ENCODE measurements at places on chromosomes 12 and 14.

GRCh38 chr12:7339675-7340074 is 35.8 kb downstream of the ACSM4 start:
- no peak for DNase-seq

GRCh38 chr14:74500417-74501134 is 7.0 kb downstream of the ISCA2 start:
- DNase-seq: no peak

- no peak for DNase-seq
Measured at GRCh38 chr14:37695866-37696265, 100.4 kb downstream of the TTC6 start.

GRCh38 chr12:130253866-130254265 is 83.8 kb upstream of the PIWIL1 start:
- DNase-seq: no peak

DNA sequence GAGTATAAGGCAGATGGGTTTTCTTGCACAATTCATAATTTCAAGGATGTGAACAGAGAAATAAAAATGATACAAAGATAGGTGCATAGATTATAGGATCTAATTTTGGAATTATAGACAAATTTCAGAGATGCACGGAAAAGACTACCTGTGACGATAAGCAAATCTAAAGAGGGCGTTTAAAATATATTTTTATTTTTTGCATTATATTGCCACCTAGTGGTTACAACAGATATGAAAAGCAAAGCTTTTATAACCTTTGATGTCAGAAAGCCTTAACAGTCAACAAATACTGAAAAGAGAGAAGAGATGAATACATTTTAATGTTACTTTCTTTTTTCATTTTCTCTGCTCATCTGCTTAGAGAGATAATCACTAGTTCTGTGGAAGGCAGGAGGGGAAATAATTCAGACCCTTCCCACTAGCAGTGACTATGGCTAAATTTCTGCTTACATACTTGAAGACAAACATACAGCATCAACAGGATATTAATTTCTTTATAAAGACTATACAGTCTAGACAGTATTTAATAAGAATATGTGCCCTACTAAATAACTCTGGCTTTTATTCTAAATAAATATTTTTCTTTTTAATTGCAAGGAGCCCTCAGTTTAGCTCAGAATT is 46.3 kb downstream of the NTS start:
- no peak for DNase-seq

DNA sequence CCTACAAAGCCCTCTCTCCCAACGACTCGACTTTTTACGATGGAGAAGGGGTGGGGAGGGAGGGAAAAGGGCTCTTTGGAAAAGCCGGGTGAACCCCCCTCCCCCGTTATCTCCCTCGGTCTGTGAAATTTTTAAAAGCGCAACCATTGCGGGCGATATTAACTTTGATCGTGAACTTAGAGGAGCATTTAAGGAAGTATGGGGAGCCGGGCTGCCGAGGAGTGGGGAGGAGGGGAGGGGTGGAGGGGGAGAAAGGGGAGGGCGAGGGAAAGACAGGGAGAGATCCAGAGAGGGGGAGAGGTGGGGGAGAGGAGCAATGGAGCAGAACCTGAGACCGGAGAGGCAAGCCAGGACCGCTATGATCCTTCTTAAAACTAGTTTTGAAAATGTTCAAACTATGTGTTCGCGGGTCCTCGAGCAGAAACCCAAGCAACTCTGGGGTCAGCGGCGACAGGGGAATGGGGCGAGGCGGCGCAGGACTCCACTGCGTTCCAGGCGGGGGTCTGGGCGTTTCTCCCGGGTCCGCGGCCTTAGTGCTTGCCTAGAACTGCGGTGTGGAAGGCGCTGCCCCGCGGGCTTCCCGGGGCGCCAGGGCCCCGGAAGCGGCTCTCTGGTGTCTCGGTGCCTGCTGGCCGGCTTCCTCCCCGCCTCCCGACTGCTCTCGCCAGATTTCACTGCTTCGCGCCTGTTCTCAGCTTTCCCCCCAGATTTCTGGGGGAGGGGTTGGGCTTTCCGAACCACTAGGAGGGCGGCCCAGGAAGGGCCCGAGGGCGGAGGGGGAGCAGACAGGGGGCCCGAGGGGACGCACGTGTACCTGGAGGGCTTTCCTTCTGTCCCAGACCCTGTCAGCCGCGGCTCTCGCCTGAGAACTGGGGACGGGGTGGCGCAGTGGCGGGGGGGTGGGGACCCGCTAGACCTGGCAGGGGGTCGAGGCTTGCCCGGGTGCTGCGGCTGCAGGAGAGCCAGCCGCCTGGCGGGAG is at the start of gene HOTAIR:
Gene HOTAIR (minus strand): TSS at position 871 of the 980 bp plus-strand sequence.
- DNase-seq: no peak

- DNase-seq: no peak
Measured at GRCh38 chr12:38384816-38385378, 68.3 kb downstream of the ALG10B start.

DNA sequence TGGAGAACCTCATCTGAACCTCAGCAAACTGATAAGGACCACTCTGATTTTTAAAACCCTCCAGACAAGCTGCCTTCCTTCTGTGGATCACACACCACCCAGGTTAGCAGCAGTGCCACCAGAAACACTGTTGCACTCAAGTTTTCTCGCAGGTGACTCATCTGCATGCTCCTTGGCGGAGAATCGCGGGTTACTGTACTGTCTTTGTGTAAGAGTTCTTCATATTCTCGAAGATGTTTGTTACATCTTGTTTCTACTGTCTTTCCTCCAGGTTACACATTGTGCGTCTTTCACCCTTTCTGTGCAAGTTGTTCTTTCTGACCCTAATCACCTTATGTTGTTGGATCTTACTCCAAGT is 331.2 kb downstream of the CACNA1C start:
- no peak for DNase-seq
